ENCODE measurements at places on chromosomes 1 and 21. TPM values are rescaled to one million over a fixed set of nuclear protein-coding genes. Genes with fewer than 3 reads are reported as not detected.

FMN2 gene
- total RNA-seq, result not detected

XKR8 gene
- 8.7 TPM for total RNA-seq

EXO5 gene
- total RNA-seq, result 17.5 TPM

RGSL1 gene
- total RNA-seq, result not detected

ADAMTS4 gene
- 7.7 TPM for total RNA-seq

LIN9 gene
- total RNA-seq, result 13.2 TPM

DNA sequence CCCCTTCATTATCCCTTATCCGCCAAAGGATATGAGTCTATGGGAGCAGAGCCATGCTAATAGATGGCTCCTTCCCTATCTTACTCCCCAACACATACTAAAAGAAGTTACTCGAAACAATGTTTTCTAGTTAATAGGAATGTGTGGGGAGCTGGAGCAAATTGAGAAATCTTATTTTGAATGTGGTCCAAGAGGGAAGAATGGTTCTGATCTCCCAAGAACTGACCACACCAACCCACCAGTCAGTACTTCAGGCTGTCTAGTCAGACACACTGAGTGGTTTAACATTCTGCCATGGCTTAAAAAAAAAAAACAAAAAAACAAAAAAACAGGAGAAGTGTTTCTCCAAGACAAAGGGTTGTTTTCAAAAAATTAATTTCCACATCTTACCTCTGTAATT lies 31.5 kb upstream of the DNASE2B start:
- DNase-seq, result no peak

GRCh38 chr1:214021321-214021720 lies 33.5 kb downstream of the PROX1 start:
- no peak for DNase-seq

DNA sequence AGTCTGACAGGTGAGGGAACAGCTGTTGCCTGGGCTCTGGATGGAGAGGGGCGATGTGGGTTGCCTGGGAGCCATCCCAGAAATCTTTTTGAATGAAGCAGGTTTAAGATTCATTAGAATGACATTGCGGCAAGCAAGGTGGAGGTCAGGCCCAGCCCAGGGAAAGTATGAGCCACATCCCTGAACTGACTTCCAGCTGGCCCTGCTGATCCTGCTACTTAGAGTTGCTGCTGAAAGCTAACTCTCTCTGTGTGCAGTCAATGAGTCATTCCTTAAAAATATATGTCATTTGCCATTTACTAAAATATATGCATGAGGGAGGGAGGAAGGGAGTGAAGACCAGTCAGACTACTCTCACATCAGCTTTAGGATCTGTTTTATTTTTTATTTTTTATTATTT lies 54.3 kb upstream of the RAB3GAP2 start:
- no peak for DNase-seq

DNA sequence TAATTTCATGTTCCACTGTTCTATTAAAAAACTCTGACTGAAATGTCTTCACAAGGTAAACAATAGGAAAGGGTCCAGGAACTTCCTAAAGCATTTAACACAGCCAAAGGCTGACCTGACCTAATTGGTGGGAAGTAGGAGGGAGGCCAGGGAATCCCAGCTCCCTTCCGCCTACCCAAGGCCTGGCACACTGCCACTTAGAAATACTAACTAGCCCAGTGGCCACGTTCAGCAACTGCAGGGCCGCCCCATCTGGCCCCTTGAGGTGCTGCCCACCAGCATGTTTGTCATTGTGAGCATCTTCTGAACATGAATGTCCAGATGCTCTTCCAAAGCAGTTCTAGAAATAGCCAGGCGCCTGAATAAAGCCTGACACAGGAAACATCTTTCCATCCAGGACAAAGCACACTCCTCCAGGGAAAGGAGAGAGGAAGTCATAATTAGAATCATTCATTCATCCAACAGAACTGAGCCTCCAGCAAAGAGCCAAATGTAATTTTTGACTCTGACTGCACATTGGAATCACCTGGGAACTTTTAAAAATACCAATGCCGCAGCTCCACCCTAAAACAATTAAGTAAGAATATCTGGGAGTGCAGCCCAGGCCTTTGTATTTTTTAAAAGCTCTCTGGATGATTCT lies 44.6 kb upstream of the BCL9 start:
- peak; percentile 4 for DNase-seq

GRCh38 chr1:203405703-203406438 lies 54.9 kb upstream of the FMOD start:
- no peak for DNase-seq

DNA sequence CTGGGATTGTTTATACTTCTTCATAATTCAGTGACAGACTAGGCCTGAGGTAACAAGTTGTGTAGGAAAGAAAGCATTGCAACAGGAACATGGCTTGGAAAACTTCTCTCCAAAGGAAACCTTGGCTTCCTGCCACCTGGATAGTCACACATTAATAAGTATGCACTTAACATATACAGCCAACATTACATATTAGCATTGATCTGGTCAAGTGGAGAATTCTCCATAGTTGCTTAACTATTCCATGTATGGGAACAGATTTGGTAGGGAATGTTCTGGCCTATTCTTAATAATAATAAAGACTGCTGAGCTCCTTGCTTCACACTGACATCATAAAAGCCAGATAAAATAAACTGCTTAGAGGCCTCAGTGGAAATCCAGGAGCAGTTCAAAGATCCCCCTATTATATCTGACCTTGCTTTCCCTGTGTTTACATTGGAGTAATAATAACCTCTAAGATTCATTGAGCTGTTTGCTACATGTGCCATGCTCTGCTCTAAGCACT lies 27.2 kb upstream of the NFIA start:
- DNase-seq, result no peak

DNA sequence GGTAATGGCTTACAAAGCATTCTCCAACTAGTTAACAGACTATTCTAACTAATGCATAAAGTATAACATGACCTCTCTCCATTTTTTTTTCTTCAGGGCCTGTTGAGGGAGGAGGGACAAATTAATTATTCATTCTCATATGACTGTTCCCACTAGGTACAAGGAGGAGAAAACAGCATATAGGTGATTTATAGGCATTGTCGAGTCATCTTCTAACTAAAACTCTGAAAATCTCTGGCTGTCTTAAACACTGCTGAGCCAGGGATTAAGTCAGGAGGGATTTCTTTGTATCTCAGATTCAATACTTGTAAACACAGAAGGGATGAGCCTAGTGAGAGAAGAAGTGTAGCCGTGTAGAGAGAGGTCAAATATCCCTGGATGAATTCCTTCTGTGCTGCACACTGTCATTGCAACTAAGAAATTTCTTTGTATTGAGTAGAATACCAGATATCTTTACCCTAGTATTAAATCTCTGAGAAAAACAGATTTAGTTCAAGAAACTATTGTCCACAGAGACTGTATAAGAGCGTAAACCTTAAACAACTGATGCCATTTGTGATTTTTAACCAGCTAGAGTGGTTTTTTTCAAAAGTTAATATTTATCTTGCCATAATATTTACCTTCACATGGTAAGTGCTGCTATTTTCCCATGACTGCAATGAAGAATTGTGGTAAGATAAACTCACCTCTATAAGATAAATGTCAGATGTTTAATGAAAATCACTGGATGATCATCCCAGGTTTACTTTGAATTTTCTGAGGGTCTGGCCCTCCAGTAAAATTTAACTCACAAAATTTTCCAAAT lies 465.3 kb downstream of the RWDD3 start:
- DNase-seq, result no peak

- peak; percentile 28 for DNase-seq
Observed at GRCh38 chr1:31505911-31506497, 70.3 kb upstream of the TINAGL1 start.

GRCh38 chr1:21174230-21174629 lies 2.5 kb downstream of the EIF4G3 start:
- no peak for DNase-seq

DNA sequence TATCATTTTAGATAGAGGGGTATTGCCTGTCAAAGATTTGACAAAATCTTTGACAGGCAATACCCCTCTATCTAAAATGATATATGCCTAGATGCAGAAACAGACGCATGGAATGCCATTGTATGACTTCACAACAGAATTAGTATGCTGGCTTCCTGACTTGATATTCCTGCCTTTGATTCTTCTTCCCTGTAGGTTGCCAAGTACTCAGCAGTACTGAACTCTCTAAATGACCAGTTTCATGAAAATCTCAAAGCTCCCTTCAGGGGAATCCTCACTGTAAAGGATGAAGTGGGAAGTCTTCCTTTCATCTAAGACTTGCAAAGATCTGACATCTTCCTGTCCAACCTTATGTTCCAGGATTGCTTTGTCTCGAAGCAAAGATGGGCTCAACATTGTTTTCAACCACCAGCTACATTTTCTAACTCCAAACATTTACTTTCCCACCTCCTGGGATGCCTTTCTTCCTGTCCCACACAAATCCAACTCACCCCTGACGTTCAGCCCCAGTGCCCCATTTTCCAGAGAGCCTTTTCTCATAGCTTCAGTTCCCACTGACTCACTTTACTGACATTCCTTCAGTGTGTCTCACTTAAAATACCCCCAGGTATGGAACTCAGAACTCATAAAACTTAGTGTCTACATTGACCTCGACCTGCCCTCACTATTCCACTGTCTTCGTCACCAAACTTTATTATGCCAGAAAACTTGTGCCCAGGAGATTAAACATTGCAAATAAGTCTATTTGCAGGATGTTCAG lies 67.3 kb upstream of the KCNJ6 start:
- DNase-seq, result no peak

Data from activated T-cell treated with anti-CD3 and anti-CD28 coated beads, Interleukin-2, amount 50 U/mL, for 72 hours (primary cell).